ENCODE measurements at places on chromosomes 16 and 17.

DNA sequence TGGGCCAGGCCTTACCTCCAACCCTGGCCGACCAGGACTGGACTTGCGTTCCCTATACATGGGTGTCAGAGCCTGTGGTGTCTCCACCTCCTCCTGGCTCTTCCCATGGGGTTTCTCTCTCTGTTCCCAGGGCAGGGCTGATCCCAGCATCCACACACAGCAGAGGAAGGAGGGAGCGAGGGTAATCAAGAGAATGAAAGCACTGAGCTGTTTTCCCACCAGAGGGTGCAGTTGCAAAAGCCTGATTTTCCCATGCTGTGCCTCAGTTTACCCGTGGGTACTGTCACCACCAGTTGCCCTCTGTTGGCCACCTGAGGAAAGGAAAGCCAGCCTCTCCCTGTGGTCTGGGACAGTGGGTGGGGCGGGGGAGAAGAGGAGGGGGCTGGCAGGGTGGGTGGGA, 249.7 kb upstream of the GSE1 start:
- DNase-seq: no peak

GRCh38 chr17:56881685-56882295, 32.1 kb downstream of the TRIM25 start:
- DNase-seq: no peak

GRCh38 chr16:66008136-66008535, 358.4 kb upstream of the CDH5 start:
- DNase-seq: no peak

GRCh38 chr16:72537664-72538063, 365.7 kb upstream of the PMFBP1 start:
- no peak for DNase-seq

DNA sequence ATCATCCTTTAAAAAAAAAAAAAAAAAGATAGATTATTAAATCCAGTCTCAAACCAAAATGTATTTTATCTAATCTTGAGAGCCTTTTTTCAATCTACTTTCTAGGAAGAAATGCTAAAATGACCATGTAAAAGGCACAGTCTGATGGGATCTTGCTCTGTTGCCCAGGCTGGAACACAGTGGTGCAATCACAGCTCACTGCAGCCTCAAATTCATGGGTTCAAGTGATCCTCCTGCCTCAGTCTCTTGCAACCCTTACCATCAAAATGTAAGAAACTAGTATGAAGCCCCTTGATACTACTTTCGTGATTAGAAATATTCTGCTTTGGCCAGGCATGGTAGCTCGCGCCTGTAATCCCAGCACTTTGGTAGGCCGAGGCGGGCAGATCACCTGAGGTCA, 70.8 kb downstream of the HELZ start:
- DNase-seq: no peak

DNA sequence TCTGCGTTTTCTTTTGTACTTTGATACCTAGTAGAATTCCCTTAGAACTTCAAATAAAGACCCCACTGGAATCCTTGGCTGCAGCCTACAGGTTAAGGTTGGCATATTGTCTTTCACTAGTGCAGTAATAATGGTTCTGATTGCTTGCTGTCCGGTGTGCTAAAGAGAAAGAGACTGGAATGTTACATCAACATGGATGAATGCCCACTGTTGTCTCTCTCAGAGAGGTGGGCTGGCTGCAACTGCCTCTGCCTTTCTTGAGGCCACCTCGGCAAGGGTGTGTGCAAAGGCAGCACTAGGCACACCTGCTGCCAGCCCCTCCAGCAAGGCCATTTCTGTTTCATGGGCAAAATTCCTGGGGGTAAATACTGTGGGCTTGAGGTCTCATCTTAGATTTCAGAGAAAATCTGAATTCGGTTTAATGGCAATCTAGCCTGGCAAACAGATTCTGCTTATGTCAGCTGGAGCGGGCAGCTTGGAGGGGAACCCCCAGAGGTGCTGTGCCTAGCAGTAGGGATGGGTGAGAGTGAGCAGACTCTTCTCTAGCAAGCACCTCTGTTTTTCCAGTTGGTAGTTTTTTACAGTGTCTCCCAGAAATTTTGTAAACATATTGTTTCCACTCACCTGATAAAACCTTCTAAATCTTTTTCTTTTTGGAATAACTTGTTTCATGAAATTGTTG, 54.0 kb downstream of the MRTFB start:
- DNase-seq: no peak

GRCh38 chr16:11759997-11760396, 17.3 kb upstream of the TXNDC11 start:
- no peak for DNase-seq

DNA sequence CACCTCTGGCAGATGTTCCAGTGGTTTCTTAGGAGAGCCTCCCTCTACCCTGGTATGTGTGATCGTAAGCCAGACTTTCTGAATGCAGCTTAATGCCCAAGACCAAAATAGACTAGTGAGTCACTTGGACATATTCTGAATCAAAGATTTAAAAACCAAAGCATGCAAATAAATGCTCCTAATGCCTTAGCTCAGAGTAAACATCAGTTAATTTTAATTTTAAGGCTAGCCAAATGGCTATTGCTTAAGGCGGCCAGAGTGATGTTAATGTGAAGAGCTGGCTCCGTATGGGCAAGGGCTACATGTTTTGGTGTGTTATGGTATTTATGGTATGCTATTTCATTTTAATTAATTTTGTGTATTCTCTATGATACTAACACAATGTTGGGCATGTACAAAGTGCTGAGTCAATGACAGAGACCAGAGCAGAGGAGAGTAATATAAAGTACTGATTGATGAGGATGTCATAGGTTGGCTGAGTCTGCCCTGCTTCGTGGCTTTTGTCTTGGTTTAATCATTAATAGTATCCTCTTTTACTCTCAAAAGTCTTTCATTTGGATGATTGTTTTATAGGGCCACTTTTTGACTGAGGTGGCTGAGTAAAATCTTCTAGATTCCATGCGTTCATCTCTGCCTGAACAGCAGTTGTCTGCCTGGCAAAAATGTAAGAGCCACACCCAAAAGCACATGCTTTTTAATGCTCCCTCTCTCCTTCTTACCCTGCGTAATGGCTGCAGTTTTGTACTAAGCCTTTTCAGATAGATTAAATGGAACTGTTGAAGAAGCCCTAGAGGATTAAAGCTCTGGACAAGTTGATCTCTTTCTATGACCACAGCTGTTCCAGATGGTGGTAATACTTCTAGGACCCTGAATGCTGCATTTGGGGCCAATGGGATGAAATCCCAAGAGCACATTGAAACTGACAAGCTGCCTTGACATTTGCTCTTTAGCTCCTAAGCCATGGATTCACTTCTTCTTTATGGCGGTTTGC, 59.6 kb downstream of the MAP2K6 start:
- no peak for DNase-seq

DNA sequence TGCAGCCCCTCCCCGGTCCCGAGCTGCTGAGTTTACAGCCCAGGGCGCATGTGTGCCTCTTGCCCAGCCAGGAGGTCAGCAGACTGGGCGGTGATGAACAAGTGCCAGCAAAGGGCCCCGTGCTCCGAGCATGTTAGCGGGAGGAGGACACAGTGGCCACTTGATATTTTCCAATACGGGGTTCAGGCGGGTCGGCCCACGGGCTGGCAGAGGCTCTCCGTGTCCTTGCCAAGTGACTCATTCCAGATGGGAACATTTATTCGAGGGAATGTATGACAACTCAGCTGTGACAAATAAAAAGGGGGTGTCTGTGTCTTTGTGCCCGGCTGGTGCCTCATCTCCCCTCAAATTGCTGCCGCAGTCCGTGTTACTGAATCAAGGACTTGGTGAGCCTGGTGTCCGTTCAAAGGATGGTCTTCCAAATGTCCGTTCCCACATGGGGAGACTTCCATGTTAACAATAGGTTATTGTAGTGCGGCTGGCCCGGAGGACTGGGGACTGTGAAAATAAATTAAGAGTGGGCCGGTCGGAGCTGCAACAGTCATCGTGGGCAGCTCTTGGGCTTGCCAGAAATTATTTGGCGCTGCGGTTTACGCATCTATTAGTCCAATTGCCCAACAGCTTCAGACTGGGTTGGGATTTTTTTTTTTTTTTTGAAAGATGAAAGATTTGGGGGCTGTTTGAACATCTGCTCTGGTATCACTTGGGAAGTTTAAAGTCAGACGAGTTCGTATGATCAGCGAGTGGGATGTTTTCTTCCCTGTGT, 174.0 kb upstream of the CIBAR2 start:
- DNase-seq: no peak

- DNase-seq: no peak
Observed at GRCh38 chr16:20026361-20027072, 47.2 kb downstream of the GPR139 start.

- DNase-seq: no peak
Observed at GRCh38 chr16:85238233-85238647, 126.0 kb upstream of the CIBAR2 start.

GRCh38 chr16:88763502-88764053, 21.4 kb downstream of the PIEZO1 start:
- DNase-seq: no peak

GRCh38 chr17:73914536-73915274, 270.5 kb upstream of the SDK2 start:
- no peak for DNase-seq
